ENCODE measurements at places on chromosomes 13 and 19.

DNA sequence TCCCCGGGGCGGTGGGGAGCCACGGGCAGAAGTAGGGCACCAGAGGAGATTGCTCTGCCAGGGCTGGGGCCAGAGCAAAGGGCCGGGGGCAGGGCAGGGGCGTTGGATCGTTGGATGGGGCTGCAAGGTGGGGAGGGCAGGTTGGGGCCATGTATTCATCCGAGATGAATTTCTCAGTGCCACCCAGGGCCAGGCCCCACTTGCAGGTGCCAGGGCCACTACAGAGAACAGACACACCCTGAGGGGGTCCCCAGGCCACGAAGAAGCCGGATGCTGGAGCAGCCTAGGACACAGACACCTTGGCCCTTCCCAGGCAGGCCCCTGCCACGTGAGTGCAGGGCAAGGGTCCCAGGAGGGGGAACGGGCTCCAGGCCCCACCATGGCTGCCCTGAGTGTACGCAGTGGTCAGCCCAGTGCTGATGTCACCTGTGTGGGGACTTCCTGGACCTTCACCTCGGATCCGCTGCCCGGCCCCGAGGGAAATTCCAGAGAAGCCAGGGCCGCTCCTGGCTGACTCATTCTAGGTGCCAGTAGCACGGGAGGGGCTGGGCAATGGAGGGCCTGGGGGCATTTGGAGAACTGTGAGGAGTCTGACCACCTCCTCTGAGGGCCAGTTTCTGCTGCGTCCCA, 9.6 kb upstream of the SBNO2 start:
- no peak for DNase-seq

- peak; percentile 87 for DNase-seq
Measured at GRCh38 chr19:53977991-53978731, 13.3 kb upstream of the CACNG6 start.

- DNase-seq, result no peak
Measured at GRCh38 chr13:105033999-105034398, 1501.5 kb downstream of the EFNB2 start.

DNA sequence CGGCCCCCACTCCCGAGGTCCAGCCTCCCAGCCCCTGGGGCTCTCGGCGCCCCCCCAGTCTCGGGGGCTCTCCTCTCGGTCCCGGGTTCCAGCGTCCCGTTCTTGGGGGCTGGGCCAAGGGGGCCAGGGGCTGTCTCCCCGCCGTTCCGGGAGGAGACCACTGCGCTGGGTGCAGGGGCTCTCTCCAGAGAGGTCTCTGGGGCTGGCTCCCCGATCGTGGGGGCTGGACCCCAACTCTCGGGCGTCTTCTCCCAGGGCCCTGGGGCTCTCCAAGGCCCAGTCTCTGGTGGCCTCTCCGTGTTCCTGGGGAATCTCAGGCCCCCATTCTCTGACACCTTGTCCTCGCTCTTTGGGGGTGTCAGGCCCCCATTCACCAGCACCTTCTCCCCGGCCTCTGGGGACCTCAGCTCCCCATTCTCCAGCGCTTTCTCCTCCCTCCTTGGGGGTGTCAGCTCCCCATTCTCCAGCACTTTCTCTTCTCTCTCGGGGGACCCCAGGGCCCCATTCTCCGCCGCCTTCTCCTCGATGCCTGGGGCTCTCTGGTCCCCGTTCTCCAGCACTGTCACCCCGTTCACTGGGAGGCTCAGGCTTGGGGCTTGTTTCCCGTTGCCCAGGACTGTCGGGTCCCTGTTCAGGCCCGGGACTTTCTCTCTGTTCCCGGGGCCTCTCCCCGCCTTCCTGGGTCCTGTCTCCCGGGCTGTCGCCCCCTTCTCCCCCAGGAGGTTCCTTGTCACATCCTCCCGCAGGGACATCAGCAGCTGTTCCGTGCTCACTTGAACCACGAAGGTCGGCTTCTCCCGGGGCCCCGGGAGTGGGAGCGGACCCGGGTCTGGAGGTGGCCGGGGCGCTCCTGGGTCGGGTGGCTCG, 13.7 kb downstream of the LMTK3 start:
- DNase-seq, result no peak

DNA sequence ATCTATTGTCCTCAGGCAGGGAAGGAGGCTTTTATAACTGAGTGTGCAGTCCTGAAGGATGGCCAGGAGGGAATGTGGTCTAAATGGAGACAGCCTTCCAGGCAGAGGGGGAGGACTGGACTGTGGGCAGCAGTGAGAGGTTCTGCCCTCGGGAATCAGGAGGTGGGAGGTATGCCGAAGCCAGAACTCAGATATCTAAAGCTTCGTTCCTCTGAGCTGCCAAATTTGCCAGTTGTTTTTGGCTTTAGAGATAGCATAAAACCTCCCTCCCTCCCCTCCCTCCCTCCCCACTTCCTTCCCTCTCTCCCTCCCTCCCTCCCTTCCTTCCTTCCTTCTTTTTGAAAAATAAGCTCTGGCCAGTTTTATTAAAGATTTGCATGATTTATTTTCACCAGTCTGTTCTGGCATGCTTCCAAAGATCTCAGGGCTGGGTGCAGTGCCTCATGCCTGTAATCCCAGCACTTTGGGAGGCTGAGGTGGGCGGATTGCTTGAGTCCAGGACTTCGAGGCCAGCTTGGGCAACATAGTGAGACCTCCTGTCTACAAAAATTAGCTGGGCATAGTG, 2.4 kb downstream of the MEDAG start:
- DNase-seq, result no peak

All from AG08395 (cell line).